Uterus (tissue), 4 donors: ENCODE measurements at places on chromosomes 6 and 20. TPM values are rescaled to one million over a fixed set of nuclear protein-coding genes. Genes with fewer than 3 reads are reported as not detected.

GRCh38 chr20:26169506-26169905 lies 472.9 kb upstream of the ZNF337 start:
- no peaks in the 10 kb centered on the region for H3K27me3 ChIP-seq
- H3K36me3 ChIP-seq: no peaks in the 10 kb centered on the region
- no peaks in the 10 kb centered on the region for H3K4me1 ChIP-seq
- DNase-seq: no peak

DNA sequence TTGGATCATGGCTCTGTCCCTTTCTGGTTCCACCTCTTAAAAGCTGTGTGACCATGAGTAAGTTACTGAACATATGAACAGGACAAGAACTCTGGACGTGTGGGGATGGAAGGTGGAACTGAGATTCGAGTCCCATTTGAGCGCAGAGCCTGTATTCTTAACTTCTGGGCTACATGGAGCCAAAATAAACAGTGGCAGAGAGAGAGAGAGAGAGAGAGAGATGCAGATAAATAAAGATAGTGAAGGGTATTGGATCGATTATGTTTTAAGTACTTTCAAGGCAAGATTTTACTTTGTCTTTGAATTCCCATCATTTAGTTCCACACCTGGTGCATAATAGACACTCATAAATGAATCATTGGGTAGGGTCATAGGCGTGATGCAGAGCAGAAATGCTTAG lies 39.7 kb downstream of the SLC35D3 start:
- no peak overlapping the region for H3K4me3 ChIP-seq
- H3K27me3 ChIP-seq: no peaks in the 10 kb centered on the region
- no peaks in the 10 kb centered on the region for H3K36me3 ChIP-seq
- no peak for DNase-seq
- H3K27ac ChIP-seq: no peak overlapping the region
- H3K4me1 ChIP-seq: no peaks in the 10 kb centered on the region

DNA sequence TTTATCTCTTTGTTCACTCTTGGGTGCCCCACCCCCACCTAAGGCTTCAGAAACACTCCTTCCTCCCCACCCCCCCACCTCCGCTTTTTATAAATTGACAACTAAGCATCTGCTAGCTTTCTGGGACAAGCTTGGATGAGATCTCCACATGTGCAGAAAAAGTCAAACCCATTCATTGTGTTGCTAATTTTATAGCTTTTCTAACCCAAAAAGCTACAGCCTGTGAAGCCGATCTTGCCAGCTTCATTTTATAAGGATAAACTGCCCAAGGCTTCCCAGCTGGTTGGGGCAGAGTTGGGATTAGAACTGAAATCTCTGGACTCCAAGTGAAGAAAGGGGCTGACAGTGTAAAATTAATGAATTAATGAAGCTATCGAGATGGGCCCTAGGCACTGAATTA lies 24.1 kb downstream of the BPIFB4 start:
- H3K27me3 ChIP-seq: no peaks in the 10 kb centered on the region
- no peaks in the 10 kb centered on the region for H3K36me3 ChIP-seq
- no peaks in the 10 kb centered on the region for H3K4me1 ChIP-seq

DNA sequence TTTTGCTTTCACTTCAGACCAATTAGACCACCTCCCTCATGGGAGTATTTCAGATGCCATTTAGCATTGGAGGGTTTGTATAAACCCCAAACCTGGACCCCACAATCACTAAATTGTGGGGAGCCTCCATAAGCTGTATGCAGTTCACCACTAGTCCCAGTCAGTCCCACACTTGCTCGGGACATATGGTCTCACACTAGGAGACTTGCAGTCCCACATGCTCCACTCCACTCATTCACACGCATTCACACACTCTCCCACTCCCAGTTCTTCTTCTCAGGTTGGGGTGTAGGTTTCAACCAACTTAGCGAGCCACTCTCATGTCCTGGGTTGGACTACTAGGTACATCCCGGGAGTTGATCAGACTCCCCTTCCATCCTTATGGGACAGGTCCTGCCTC lies 84.5 kb upstream of the GPR6 start:
- no peak for DNase-seq
- no peaks in the 10 kb centered on the region for H3K36me3 ChIP-seq
- H3K4me3 ChIP-seq: no peak overlapping the region
- H3K27ac ChIP-seq: no peak overlapping the region
- no peaks in the 10 kb centered on the region for H3K27me3 ChIP-seq

DNA sequence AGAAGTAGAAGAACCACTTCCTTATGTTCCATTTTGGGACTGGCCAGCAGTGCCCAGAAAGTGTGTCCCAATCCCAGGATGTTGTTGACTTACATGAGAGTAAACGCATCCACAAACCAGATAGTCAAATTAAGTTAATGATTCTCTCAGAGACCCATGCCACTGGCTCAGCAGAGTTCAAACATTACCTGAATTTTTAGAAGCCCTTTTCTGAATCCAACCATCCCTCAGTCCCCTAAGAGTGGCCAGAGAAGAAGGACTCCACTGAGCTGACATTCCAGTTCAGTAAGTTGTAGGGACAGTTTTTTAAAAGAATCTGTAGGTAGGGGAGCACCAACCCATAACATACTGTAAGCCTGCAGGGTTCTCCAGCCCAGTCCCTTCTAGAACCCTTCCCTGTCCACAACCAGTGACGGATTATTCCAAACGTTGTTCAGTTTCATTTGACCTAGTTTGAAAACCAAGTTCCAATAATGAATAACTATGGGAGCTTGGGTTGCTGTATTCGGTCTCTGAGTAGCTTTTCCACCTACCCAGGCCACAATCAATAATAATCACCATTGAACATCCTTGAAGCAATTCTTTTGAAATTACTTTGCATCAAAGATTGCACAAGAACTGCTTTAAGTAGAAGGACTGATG lies 153.0 kb downstream of the LPA start:
- no peak overlapping the region for H3K27ac ChIP-seq
- H3K36me3 ChIP-seq: no peaks in the 10 kb centered on the region
- no peaks in the 10 kb centered on the region for H3K4me1 ChIP-seq
- H3K4me3 ChIP-seq: no peak overlapping the region
- no peaks in the 10 kb centered on the region for H3K27me3 ChIP-seq

DNA sequence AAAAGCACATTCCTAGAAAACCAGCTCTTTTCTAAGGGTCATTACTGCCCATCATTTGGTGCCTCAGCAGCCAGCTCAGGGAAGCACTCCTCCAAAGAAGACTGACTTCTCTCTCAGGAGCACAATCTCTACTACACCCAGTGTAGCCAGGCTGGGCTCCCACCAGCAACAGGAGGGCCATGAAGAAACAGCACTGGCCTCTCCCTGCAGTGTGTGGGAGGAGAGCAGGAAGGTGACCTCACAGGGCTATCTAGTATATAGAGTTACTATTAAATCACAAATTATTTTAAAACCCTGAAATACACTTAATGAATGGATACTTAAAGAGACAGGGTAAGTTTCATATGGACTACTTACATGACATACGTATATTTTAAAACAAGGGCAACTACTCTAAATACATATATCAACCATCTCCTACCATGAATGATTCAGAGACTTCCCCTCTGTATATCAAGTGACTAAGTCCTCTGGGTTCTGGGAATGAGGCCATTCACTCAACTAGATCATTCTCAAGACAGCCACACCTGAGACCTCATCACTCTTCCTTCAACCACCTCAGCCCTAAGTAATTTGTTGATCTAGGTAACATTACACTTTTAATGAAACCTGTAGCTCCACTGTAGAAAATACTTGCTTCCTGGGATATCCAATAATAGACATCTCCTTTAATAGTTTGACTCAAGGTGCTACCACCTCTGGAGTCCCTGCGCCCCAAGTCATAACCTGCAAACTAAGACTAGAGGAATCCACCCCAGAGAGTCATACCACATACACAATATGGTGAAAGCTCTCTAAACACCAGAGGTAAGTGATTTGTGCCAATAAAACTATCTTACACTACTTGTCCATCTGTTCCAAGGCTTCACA lies 25.2 kb downstream of the TBX18 start:
- H3K27ac ChIP-seq: no peak overlapping the region
- H3K4me3 ChIP-seq: no peak overlapping the region
- H3K4me1 ChIP-seq: no peaks in the 10 kb centered on the region

DNA sequence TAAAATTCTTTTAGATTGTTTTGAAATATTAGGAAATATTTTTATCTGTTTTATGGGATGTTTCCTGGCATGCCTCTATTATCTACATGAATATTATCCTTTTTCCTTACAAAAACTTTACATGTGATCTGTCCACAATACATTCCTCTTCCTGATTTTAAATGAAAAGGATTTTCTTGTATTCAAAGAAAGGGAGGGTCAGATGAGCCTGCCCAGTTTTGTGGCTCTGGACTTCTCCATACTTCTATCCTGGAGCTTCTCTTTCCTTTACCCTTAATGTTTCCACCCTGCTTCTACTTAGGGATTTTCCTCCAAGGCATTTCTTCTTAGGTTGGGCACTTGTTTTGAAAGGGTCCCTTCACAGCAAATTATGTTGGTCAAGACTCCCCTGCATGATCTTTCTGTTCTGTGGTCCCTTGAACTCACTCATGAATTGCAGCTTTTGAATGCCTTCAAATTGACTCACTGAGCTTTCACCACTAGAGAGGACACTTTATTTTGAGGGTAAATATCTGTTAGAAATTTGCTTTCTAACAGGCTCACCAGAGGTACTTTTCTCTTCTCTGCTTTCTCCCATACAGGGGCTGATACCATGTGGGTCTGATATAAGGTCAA lies 104.9 kb downstream of the CENPW start:
- DNase-seq: no peak
- no peak overlapping the region for H3K4me3 ChIP-seq
- H3K27ac ChIP-seq: no peak overlapping the region
- H3K4me1 ChIP-seq: peaks cover 4% of the 10 kb centered on the region

Gene FOXF2
- total RNA-seq: not detected

Gene LZTS3
- total RNA-seq: 13.1 TPM

Gene OVOL2
- not detected for total RNA-seq

Gene PHIP
- 60.1 TPM for total RNA-seq

Gene IL17F
- not detected for total RNA-seq

Gene RIN2
- total RNA-seq: 77.1 TPM

Gene PROKR2
- total RNA-seq: not detected
